Erythroblast (primary cell): ENCODE measurements at places on chromosomes 12 and 14.

- DNase-seq, result no peak
These were observed 128.5 kb downstream of the WIF1 start for GRCh38 chr12:64992641-64993040.

DNA sequence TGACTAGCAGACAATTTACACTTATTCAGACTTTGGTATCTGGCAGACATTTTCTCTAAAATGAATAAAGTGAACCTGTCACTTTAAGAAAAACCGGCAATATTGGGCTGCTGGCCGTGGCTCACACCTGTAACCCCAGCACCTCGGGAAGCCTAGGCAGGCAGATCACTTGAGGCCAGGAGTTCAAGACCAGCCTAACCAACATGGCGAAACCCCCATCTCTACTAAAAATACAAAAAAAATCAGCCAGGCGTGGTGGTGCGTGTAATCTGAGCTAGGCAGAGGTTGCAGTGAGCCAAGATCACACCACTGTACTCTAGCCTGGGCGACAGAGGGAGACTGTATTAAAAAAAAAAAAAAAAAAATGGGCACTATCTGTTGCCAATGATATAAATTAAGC is 11.5 kb downstream of the DUSP16 start:
- DNase-seq, result no peak

DNA sequence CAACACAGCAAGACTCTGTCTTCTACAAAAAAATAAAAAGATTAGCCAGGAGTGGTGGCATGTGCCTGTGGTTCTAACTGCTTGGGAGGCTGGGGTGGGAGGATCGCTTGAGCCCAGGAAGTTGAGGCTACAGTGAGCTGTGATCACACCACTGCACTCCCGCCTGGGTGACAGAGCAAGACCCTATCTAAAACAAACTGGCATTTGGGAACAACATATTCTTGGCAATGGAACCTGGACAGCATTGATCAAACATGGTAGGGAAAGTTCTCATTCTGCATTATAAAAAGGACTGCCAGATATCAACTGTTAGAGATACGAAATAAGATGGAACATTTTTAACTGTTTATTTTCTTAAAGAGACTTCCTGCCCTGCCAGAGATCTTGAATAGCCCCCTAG is 81.5 kb downstream of the PPP2R5C start:
- DNase-seq, result no peak

DNA sequence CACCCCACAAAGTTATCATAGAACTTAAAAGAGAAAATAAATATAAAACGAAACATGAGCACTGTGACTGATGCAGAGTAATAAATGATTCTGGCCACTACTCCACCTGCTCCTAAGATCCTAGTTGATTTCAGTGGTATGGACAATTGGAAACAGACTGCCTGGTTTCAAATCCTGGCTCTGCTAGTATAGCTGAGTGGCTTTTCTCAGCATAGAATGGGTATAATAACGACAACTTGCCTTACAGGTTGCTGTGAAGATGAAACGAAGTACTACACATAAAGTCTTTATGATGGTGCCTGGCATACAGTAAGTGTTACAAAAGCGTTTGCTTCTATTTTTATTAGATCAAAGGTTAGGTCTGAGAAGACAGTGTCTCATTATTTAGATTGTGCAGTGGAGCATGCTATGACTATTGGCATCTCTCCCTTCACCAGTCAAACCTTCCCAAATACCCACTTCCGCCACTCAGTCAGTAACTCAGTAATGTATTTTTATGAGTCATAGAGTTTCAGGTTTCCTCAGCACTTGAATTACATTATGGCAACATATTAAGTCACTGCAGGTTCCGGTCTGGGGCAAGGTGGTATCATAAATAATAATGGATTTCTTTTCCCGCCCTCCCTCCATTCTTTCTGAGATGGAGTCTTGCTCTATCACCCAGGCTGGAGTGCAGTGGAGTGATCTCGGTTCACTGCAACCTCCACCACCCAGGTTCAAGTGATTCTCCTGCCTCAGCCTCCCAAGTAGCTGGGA is 29.7 kb upstream of the NR2C1 start:
- no peak for DNase-seq

DNA sequence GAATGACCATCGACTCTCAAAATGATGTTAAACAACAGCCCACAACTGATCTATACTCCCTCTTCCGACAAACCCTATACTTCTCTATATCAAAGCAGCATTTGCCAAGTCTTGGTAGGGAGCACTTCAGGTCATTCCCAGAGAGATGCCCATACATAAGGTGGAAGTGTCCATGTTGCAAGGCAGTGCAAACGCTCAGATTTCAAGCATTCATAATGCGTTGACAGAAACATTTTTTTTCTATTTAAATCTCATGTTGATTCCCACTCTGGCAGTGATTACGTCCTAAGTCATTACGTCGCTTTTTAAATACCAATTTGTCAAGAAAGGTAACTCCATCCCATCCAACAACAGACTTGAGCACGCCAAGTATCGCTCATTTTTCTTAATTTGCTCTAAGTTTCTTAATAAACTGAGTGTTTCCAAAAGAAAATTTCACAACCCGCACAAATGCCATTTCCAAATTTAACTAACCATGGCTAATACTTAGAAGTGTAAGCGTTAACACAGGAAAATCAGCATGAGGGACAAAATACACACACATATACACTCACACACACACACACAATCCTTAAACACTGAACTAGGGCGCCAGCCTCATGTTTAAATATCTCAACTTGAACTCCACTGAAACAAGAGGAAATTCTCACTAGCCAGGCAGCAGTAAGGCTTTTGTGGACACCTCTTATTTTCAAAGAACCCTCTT is 1.1 kb downstream of the GXYLT1 start:
- DNase-seq, result peak; percentile 61

DNA sequence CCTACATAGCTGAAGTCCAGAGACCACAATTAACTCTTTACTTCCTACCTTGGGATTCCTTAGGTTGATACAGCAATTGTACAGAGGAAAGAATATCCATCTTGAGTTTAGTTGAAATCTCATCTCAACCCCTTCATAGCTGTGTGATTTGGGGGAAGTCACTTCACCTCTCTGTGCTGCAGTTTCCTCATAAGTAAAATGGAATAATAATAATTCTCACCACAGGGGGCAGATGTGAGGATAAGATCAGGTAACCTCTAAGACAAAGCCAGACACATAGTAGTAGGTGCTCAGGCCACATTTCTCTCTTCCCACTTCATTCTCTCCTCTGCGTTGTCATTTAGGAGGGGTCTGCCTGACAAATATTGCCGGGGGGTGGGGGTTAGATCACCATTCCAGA is 6.7 kb downstream of the FOXN4 start:
- peak; percentile 7 for DNase-seq

DNA sequence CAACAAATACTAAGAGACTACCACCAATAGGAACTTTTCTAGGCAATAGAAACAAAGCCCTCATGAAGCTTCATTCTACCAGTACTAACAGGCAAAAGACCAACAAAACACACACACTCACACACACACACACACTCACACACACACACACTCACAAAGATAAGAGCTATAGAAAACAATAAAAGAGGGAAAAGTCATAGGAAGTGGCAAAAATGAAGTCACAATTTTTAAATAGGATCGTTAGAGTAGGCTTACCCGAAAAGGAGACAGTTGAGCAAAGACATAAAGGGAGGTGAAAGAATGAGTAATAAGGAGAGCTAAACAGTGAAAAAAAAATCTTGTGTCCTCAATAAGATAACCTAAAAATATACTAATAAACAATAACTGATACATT is 66.5 kb downstream of the C2CD5 start:
- peak; percentile 3 for DNase-seq

GRCh38 chr12:82650627-82651337 is 35.9 kb upstream of the TMTC2 start:
- no peak for DNase-seq

- peak; percentile 50 for DNase-seq
These were observed 3.5 kb downstream of the FOS start for GRCh38 chr14:75282170-75282554.

GRCh38 chr12:685388-685787 is 22.1 kb upstream of the NINJ2 start:
- no peak for DNase-seq

DNA sequence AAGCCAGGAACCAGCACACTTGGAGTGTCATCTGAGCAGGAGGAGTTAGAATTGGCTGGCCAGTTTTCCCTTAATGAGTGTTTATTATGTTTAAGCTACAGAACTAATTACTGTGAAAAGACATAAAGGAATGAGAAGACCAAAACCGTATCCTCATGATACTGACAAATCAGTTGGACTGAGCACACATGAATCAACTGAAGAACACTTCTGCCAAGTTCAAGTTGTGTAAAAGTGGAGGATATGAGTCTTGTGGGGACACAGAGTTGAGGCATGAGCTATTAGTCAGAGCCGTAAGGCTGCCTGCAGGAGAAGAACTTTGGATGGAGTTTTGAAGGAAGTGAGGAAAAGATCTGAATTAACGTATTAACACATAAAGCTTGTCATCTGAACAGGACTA is 43.1 kb downstream of the HMGA2 start:
- no peak for DNase-seq

- no peak for DNase-seq
These were observed 20.6 kb downstream of the ST8SIA1 start for GRCh38 chr12:22313963-22314330.
